CD4-positive, alpha-beta T cell treated with Interleukin-21 for 1 hour (primary cell): ENCODE measurements at places on chromosomes 1 and 21.

GRCh38 chr1:165495858-165496205 is 48.0 kb upstream of the LRRC52 start:
- no peak for DNase-seq

DNA sequence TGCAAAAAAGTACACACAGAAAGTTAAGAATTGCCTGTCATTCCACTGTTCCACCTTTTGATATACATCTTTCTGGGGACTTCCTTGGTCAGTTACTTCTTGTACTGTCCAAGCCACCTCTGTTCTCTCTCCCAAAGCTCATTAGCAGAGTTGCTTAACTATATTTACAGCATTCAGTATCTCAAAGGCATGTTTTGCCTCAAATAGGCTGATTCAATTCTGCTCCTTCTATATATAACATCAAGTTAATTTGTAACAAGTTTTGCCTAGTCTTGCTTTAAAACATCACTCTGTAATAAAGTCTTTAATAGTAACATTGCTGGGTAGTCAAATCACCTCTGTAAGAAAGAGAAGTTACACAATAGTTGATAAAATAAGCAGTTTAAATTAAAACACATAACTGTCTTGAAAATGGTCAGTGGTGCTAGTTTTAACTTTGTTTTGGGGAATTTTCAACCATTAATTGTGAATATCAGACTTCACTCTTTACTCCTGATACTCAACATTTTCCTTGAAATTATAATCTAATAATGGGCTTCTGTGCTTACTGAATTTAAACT is 35.7 kb downstream of the EDARADD start:
- no peak for DNase-seq

DNA sequence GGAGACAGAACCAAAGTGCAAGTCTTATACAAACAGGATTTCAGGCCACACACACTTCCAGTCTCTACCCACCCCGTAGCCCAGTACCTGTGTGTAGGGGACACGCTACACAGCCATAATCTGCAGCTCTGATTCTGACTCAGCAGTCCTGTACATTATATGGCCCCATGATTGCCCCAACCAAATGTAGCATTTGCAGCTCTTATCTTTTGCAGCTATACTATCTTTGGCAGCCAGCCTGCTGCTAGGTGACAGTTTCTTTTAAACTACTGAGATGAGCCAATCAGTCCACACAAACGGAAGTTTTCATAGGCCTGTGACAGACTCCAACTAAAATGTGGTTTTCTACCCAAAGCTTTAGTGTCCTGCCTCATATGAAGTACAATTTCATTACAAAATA is 259.6 kb upstream of the ST6GALNAC5 start:
- DNase-seq = no peak

- peak; percentile 72 for DNase-seq
These were observed 12.5 kb downstream of the CHML start for GRCh38 chr1:241627453-241628259.

DNA sequence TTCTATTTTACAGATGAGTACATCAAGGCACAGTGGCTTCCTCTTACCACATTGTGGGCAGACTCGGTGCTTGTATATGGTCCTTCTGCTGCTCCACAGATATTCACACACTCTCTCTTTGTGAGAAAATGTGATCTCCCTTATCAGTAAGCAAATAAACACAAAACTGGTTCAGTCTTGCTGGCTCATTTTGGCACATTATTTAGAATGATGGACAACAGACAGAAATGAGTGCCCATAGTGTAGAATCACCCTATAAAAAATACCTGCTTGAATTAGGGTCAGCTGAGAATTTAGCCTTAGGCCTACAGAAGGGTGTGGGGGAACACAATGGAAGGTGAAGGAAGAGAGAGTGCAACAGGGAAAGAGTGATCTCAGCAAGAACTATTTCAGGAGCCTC is 423.1 kb downstream of the HLX start:
- no peak for DNase-seq

DNA sequence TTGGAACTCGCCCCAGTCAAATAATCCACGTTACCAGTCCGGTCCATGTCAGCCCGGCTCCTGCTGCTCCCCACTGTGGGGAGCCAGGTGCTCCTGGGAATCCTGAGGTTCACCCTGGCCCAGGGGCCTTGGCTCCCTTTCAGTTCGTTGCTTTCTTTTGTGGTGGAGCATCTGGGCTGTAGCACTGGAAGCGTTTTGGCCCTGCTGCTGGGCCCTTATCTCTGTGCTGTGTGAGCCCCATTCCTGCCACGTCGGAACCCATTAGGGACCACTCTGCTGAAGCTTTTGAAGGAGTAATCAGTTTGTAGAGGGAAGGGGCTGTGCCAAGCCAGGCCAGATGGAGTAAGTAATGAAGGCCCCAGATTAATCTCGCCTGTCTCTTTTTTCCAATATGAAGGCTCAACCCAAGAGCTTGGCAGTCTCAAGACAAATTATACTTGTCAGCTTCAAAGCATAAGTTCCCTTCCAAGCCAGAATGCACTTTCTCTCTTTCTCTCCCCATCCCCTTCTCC is 82.3 kb downstream of the PGM1 start:
- DNase-seq = no peak

DNA sequence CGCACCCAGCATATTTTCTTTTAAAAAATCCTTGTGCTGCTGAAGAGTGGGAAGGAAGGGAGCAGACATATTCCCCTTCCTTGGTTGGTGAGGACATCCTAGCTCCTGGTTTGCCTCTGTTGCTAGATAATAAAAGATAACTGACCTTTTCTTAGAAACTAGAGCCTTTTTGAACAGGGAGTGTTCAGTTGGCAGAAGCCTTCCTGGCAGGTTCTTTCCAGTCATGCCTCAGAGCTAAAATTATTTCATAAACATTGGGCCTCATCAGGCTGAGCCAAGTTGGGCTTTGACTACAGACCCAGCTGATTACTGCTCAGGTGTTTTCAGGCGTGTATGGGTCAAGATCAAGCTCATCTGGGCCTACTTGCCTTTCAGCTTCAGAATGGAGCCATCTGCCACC is 22.7 kb upstream of the SH3BGRL3 start:
- no peak for DNase-seq

DNA sequence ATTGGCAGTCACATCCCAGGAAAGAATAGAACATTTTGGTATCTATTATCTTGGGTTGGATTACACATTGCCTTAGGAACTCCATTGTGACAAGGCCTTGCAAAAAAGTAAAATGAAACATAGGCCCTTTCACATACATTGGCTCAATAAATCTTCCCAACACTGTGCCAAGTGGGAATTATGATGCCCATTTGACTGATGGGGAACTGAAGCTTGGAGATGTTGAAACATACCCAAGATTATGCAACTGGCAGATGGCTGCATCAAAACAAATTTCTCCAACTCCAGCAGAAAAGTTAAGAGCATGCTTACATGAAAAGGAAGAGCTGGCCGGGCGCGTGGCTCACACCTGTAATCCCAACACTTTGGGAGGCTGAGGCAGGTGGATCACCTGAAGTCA is 26.9 kb downstream of the PLEKHO1 start:
- DNase-seq = no peak

DNA sequence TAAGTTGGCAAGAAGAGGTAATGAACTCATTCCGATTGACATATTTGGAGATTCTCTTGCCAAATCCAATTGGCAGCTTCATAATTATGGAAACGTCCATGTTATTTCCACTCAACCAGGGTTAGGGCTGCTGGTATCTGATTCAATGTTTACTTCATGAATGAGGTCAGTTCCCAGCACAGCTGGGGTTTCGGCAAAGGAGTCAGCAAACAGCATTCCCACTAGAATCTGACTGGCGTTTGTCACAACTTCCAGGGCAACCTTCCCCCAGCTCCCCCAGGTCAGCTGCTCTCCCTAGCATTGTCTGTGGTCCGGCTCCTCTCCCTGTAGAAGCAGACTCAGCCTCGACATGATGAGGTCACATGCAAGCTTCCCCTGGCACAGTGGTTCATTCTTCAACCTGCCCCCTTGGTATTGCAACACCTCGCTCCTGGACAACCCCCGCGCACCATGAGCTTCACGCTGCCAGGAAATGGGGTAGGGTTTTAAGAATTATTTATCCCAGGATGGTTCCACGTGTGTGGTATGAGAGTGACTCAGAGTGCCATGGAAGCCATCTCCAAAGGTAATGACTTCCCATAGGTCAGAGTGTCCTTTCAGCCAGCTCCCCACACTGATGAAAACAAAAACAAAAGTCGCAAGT is 100.7 kb upstream of the SLC25A33 start:
- no peak for DNase-seq

DNA sequence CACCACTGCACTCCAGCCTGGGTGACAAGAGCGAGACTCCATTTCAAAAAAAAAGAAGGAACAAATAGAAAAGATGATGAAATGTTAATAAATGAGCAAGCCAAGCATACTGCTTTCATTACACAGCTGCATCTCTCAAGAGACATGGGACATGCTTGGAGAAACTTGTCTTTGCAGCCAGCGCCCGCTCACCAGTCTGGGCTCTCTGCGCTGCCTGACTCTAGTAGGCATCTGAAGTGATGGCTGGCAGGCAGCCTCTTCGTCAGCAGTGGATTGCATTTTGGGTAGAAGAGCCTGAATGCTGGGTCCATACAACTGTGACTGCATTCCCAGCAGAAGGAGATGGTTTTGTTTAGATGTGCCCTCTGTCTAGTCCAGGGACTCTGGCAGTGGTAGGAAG is 48.0 kb downstream of the IL6R start:
- DNase-seq = no peak

- no peak for DNase-seq
These were observed 22.9 kb downstream of the NIPAL3 start for GRCh38 chr1:24438423-24438901.

DNA sequence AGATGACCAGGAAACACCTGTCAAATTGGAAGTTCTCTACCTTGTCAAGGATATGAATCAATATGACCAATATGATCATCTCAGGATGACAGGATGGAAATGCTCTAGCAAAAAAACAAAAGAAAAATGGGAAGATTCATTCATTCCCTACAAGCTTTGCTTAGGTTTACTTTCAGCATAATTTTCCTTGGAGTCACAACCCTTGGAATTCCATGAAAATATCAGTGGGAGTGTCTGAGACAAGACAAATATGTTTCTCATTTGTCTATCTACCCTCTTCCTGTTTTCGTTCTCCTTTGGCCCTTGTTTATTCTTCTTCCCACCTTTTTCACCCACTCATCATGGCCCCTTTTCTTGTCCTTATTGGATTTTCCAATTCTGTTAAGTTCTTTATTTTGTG is 50.6 kb downstream of the COLGALT2 start:
- no peak for DNase-seq

DNA sequence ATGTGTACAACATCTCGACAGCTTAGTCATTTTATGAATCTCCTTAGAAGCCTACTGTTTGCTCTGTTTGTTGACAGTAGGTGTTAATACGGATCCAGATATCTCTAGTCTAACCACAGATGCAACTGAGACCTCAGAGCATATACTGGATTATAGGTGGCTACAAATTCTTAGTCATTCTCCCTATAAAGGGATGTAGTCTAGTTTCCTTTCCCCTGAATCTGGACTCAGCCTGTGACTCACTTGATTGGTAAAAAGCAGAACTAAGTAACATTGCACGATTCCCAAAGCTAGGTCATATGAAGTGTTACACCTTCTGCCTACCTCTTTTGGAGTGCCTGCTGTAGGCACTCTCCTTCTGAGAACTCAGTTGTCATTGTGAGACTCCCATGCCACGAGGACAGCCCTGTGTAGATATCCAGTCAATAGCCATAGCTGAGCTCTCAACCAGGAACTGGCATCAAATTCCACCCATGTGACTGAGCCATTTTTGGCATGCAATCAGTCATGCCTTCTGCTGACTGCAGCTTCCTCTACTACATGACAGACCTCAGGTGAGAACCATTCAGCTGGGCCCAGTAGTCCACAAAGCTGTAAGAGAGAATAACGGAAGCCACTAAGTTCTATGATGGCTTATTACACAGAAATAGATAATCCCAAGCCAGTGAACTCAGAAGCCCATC is 135.9 kb upstream of the CHRM3 start:
- no peak for DNase-seq

- DNase-seq = no peak
These were observed 139.6 kb downstream of the AKT3 start for GRCh38 chr1:243710467-243710866.

GRCh38 chr21:36626791-36627190 is 72.1 kb upstream of the SIM2 start:
- no peak for DNase-seq

DNA sequence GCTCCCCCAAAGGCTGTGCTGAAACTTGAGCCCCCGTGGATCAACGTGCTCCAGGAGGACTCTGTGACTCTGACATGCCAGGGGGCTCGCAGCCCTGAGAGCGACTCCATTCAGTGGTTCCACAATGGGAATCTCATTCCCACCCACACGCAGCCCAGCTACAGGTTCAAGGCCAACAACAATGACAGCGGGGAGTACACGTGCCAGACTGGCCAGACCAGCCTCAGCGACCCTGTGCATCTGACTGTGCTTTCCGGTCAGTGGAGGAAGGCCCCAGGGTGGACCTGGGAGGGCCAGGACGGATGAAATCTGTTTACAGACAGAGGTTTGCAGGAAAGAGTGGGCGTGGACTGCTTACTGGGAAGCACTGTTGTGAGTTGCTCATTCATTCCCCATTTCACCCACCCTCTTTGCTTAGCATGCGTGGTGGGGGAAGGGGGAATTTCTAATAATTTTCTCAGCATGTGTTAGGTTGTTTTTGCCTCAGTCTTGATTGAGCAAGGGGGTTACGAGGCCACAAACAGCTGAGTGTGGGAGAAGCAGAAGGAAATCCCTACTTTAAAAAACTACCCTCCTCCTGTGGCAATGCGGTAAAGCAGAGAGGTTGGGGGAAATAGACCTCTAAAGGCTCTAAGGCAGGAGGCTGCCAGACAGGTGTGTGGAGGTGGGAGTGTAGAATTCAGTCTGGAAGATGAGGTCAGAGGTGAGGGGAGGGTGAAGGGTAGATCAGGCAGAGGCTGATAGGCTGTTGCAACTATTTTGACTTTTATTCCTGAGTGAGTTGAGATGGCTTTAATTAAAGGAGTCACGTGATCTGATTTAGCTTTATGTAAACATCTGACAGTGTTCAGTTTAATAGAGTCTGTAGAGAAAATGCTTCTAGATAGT is 1.3 kb downstream of the FCGR2A start:
- DNase-seq = no peak

GRCh38 chr1:113320272-113320671 is 70.0 kb upstream of the MAGI3 start:
- no peak for DNase-seq

- peak; percentile 15 for DNase-seq
These were observed 25.2 kb upstream of the RCAN1 start for GRCh38 chr21:34639882-34640788.

DNA sequence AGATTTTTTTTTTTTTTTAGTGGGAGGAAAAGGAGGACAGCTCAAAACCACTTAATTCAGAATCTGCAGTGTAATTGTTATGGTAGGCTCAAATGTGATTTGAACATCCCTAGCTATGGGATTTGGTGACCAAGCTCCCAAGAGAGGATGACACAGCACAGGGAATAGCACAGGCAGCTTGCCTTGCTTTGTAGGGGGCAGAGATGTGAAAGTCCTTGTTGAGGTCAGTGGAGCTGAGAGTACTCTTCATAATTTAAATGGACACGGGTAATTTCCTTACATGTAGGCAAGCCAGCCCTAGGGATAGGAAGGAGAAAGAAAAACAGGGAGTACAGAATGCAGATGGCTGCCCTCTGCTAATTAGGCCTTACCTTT is 3.2 kb upstream of the UCK2 start:
- DNase-seq = no peak

GRCh38 chr1:57091642-57092041 is 125.8 kb upstream of the C8B start:
- DNase-seq = no peak
